ENCODE measurements at places on chromosomes 5 and 9. TPM values are rescaled to one million over a fixed set of nuclear protein-coding genes. Genes with fewer than 3 reads are reported as not detected.

Gene AQP7
- not detected for total RNA-seq

Gene TXNDC8
- total RNA-seq, result not detected

Gene ANXA2R
- 8.5 TPM for total RNA-seq

Gene COL5A1
- total RNA-seq, result 0.24 TPM

Gene SPEF2
- 6.0 TPM for total RNA-seq

Gene TEX48
- total RNA-seq, result 0.80 TPM

Gene IFNK
- total RNA-seq, result not detected

DNA sequence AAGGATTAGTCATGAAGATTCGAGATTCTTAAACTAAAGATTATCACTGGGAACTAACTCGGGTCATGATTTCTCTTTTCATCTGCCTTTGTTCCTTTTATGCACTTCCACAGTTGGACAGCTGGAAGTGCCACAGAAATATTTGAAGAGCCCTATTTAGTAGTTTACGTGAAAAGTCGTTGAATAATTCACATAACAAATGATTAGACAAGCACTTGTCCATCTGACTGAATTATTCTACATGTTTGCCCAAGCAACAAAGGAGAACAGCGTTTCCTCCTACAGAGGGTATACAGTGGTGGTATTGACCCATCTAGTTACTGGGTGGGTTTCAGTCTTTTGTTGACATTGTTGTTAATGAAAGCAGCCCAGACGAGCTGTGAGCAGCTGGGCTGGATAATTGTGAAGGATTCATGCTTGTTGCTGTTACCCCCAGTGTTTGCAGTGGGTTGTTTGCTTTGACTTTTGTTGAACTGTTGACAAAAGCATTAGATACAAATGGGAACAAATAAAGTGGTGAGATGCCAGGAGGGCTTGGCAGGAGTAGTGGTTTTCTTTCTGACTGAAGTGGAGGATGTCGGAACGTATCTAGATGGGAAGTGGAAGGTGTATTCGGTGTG, 96.2 kb downstream of the TLE4 start:
- DNase-seq, result no peak

DNA sequence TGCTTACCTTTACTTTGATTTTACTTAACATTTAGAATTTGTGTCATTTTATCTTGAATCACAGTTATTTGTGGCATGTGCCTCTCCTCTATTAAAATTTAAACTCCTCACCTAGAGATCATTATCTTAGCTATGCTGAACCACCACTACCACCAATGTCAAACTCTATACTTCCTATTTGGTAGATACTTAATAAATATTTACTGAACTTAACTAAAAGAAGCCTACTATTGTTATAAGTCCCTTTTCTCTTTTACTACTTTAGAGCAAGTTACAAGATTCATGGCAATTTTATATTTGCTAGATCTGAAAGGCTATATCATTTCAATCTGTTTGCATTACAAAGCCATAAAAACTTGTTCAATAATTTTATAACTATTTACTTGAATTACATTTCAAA, 273.3 kb upstream of the CCNH start:
- no peak for DNase-seq

DNA sequence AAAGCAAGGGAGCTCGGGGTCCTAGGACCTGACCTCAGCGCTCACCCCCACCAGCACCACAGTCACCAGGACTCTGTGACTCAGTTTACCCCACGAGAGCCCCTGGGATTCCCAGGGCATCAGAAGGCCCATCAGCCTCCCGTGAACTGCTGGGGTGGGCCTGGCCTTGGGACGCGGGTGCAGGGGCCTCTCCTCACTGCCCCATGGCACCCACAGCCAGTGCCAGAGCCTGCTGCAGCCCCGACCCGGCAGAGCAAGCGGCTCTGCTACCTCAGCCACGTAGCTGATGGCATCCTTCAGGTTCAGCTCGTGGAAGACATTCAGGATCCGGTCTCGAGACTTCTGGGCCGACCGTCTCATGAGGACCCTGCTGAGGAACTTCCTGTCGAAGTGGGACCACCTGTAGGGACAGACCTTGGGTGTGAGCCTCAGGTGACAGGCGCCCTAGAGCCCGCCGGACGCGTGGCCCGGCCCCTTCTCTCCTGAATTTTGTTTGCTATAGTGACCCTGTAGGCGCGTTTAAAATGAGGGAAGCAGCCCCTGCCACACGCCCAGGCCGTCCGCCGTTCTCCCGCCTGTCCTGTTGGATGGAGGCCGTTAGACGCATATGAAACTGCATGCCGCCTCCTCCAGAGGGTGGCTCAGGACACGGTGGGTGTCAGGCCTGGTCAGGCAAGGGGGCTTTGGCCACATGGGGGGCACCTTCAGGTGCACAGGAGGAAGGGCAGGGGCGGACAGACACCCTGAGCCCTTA, 36.8 kb downstream of the EXOC3 start:
- DNase-seq, result no peak

GRCh38 chr9:126509718-126510117, 104.0 kb upstream of the LMX1B start:
- no peak for DNase-seq

DNA sequence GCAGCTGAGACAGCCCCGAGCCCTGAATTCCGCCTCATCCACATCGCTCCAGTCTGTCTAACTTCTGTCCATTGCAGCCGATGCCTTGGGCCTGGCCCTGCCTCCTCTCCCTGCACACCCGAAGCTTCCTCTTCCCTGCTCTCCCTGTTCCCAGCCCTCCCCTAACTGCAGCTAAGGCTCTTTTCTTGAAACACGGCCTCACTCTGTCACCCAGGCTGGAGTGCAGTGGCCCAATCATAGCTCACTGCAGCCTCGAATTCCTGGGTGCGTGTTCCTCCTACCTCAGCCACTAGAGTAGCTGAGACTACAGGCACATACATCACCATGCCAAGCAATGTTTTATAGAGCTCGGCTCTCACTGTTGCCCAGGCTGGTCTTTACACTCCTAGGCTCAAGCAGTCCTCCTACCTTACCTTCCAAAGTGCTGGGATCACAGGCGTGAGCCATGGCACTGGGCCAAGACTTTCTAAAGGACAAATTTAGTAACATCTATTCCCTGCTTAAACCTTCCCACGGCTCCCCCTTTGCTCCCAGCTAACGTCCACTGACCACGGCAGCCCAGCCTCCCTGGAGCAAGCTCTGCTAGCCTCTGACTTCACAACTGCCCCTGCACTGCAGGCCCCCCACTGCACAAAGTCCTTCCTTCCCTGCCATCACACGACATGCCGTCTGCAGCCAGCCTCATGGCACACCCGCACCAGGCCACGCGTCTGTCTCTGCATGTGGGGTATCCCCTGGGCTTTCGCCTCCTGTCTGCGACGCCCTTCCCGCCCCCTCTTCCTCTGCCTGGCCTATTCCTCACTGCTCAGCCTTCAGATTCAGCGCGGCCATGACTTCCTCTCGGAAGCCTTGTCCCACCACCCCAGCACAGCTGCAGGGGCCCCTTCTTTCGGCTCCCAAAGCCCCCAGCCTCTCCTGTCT, 28.6 kb downstream of the LAMC3 start:
- DNase-seq, result no peak

- no peak for DNase-seq
These were observed 182.8 kb downstream of the MCTP1 start for GRCh38 chr5:95102080-95102479.

DNA sequence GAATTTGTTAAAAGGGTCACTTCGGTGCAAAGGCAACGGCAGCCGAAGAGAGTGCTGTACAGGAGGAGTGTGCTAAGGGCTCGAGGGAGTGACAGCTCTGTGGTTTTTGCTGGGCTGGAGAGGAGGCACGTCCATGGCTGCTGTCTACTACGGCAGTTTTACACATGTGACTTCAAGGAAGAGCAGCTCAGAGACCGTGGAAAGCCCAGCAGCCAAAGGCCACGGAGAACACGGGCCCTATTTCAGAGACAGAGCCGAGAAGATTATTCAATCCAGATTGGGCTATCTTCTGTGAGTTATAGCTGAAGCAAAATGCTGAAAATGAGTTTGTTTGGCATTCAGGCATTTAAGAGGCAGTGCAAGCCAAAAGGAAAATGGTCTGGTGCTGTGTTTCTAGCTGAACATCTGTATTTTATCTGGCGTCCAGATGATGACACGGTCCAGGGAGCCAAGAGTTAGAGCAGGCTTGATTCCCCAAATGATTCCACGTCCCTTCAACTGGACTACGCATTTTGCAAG, 96.4 kb downstream of the RFK start:
- no peak for DNase-seq

- DNase-seq, result no peak
These were observed 97.4 kb downstream of the NR3C1 start for GRCh38 chr5:143306040-143306439.

GRCh38 chr5:36631620-36632362, 25.4 kb downstream of the SLC1A3 start:
- DNase-seq, result no peak

- DNase-seq, result no peak
These were observed 15.9 kb downstream of the RANBP6 start for GRCh38 chr9:5999443-6000101.

Data from activated naive CD8-positive, alpha-beta T cell treated with anti-CD3 and anti-CD28 coated beads for 36 hours (primary cell).